PC-9 (cell line): ENCODE measurements at places on chromosomes 6 and 20. TPM values are rescaled to one million over a fixed set of nuclear protein-coding genes. Genes with fewer than 3 reads are reported as not detected.
A peak's percentile ranks its signal among the peaks of the same experiment; 100 is the strongest.

DNA sequence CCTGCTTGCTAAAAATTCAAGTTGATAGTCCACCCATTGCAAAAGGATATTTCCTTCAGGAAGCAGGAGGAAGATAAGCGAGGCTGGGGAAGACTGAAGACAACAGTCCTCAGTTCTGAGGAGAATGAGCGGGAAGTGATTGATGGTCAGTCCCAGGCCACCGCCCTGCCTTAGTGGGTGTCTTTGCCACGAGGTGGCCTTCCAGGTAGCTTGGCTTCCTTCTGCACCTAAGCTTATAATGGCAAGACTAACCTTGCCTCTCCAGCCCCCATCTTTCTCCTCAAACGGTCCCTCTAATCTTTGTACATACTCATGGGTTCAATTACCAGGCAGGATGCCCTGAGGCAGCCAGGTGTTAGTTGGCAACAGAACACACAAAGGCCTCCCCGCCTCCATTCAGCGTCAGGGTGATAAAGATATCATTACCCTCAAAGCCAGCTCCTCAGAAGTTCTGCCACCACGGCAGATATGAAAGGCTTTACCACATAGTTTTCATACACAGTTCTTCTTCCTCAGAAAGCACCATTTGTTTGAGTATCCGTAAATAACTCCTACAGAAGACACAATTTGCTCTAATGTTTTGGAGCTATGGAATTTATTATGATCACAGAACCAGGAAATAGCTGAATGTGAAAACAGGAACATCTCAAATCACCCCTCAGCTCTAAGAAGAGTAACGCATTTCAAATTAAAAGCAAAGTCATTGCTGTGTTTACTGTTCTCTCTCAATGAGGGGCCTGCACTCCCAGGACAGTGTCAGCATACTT, 249.4 kb downstream of the ATXN1 start:
- DNase-seq, result no peak
- no peaks in the 10 kb centered on the region for H3K27me3 ChIP-seq
- no peaks in the 10 kb centered on the region for H3K36me3 ChIP-seq
- H3K4me3 ChIP-seq, result no peak overlapping the region

DNA sequence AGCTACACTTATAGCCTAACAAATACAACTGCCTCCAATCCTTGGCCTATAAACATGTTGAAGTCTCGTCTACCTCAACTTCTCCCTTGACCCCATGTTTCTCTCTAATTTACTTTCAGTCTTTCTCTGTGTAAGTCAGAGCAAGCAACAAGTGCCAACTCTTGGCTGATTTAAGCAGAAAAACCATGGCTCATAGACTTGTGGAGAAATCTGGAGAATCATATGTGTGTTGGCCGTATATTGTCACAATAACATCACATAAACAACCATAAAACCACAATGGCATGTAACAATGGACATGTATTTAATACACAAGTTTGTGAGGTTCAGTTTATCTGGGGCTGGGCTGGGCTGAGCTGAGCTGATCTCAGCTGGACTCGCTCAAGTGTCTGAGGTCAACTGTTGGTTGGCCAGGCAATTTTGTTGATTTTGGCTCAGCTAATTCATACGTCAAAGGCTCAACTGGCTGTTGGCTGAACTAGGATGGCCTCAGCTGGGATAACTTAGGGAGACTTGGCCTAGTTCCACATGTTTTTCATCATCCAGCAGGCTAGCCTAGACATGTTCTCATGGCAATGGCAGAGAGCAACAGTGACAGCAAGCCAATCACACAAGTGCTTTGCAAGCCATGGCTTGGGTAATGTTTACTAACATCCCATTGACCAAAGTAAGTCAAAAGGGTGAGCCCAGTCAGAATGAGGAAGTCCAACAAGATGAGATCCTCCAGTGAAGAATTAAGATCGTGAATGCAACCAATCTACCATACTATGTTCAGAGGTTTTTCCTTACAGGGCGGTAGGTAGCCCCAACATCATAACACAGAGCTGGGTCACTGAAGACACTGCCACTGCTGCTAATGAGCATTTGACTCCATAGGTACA, 12.9 kb upstream of the TBC1D22B start:
- no peaks in the 10 kb centered on the region for H3K36me3 ChIP-seq
- H3K4me1 ChIP-seq, result peaks cover 40% of the 10 kb centered on the region
- no peak overlapping the region for H3K4me3 ChIP-seq
- no peaks in the 10 kb centered on the region for H3K27me3 ChIP-seq
- no peak overlapping the region for H3K27ac ChIP-seq

DNA sequence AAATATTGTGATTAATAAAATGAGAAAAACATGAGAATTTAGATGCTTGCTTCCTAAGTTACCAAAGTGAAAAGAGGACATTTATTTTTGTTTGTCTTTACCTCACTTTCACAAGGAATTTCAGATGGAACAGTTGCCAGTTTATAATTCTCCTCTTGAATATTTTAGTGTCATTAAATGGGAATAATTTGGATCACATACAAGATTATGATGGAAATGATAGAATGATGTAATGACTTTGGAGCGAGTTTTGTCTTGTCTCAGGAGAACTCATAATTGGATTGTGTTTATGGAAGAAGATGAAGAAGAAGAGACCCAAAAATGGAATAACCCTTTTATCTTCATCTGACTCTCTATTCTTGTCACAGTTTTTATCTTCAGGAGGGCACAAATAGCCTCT, 172.9 kb upstream of the FLRT3 start:
- H3K4me1 ChIP-seq, result no peaks in the 10 kb centered on the region
- no peak for DNase-seq
- no peaks in the 10 kb centered on the region for H3K36me3 ChIP-seq

- peaks cover 5% of the 10 kb centered on the region; the same call in 1 of the 2 replicates for H3K4me1 ChIP-seq
- DNase-seq, result no peak
- no peak within 1 kb of the TSS for H3K27ac ChIP-seq
- H3K36me3 ChIP-seq, result no peaks in the 10 kb centered on the region
- peaks cover 42% of the 10 kb centered on the region; the same call in 1 of the 2 replicates for H3K27me3 ChIP-seq
- peak within 1 kb of the TSS; percentile 97 for H3K4me3 ChIP-seq
Measured at GRCh38 chr20:43507150-43508080, at the start of gene L3MBTL1. Gene L3MBTL1 (plus strand): TSS chr20:43507697. CDS start chr20:43513504, 5,807 bp downstream.

DNA sequence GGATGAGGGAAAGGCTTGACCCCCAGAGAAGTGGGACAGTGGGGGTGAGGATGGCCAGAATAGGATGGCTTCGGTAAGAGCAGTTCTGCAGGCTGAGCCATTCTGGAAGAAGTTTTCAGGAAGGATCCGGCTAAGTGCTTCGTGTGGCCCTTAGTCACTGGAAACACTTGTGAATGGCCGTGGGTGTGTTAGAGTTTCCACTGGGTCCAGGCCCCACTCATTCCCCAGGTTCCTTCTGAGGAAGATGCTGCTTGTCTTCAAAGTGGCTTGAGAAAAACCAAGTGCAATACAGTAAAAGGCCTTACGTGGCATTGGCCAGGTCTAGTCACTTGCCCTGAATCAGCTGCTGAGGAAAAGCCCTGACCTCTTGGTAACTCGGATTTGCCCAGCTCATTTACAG, 27.9 kb downstream of the MANBAL start:
- H3K27ac ChIP-seq, result no peak overlapping the region
- no peak overlapping the region for H3K4me3 ChIP-seq
- DNase-seq, result no peak
- no peaks in the 10 kb centered on the region for H3K27me3 ChIP-seq
- H3K36me3 ChIP-seq, result 0 out of 2 replicates have a peak, but pooled peaks cover 6% of the 10 kb centered on the region

Gene C6orf163
- 1.5 and 2.0 TPM in 2 replicates for total RNA-seq

GRCh38 chr6:10883312-10884244, 1.7 kb upstream of the GCM2 start:
- no peak overlapping the region for H3K4me3 ChIP-seq
- no peak for DNase-seq
- no peaks in the 10 kb centered on the region for H3K27me3 ChIP-seq
- H3K36me3 ChIP-seq, result no peaks in the 10 kb centered on the region
- H3K4me1 ChIP-seq, result peaks cover 11% of the 10 kb centered on the region; the same call in 1 of the 2 replicates
